Osteoblast (primary cell): ENCODE measurements at places on chromosomes 13 and 19. TPM values are rescaled to one million over a fixed set of nuclear protein-coding genes. Genes with fewer than 3 reads are reported as not detected.

GRCh38 chr19:50465986-50466705 is 10.2 kb upstream of the EMC10 start:
- no peaks in the 10 kb centered on the region for H3K27me3 ChIP-seq
- H3K27ac ChIP-seq = no peak overlapping the region
- H3K36me3 ChIP-seq = no peaks in the 10 kb centered on the region
- DNase-seq = no peak
- no peaks in the 10 kb centered on the region for H3K4me1 ChIP-seq

DNA sequence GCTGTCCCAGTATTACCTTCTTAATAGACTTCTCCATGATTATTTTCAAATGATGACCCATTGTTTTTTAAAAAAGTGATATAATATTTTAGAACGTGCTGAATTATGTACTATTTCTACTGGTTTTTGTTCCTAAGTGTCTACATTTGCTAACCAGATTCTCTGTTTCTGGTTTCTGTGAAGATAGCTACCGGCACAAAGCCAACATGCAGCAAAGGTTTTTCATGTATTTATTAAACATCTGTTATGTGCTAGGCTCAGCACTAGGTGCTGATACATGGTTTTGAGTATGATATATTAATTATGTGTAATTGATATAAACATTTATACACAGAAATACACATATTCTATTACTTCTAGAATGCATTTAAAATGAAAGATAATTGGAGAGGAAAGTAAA is 1035.6 kb downstream of the PCDH17 start:
- no peaks in the 10 kb centered on the region for H3K4me1 ChIP-seq
- no peaks in the 10 kb centered on the region for H3K36me3 ChIP-seq
- H3K27me3 ChIP-seq = no peaks in the 10 kb centered on the region
- H3K27ac ChIP-seq = no peak overlapping the region

The MRPL54 gene
- total RNA-seq = 41.6 and 44.8 TPM in 2 replicates

GRCh38 chr13:93736909-93737308 is 510.3 kb downstream of the GPC6 start:
- no peaks in the 10 kb centered on the region for H3K27me3 ChIP-seq
- H3K36me3 ChIP-seq = no peaks in the 10 kb centered on the region
- H3K27ac ChIP-seq = no peak overlapping the region
- H3K4me1 ChIP-seq = peaks cover 7% of the 10 kb centered on the region
- no peak for DNase-seq
- no peak overlapping the region for H3K4me3 ChIP-seq

The TMEM238 gene
- 0.29 TPM in 1 of 2 replicates, not detected in the other for total RNA-seq

The SHC2 gene
- total RNA-seq = 0.36 and 1.5 TPM in 2 replicates

GRCh38 chr19:6616011-6616410 is 25.1 kb upstream of the CD70 start:
- H3K27ac ChIP-seq = peak overlapping the region; percentile 29
- no peaks in the 10 kb centered on the region for H3K27me3 ChIP-seq
- H3K36me3 ChIP-seq = no peaks in the 10 kb centered on the region
- DNase-seq = peak; percentile 86
- peaks cover 17% of the 10 kb centered on the region for H3K4me1 ChIP-seq

The TEX29 gene
- 0.36 TPM in 1 of 2 replicates, not detected in the other for total RNA-seq

GRCh38 chr19:31132753-31133110 is 216.5 kb downstream of the TSHZ3 start:
- no peak overlapping the region for H3K27ac ChIP-seq
- peaks cover 11% of the 10 kb centered on the region for H3K4me1 ChIP-seq
- DNase-seq = no peak
- no peaks in the 10 kb centered on the region for H3K36me3 ChIP-seq
- H3K4me3 ChIP-seq = no peak overlapping the region
- H3K27me3 ChIP-seq = no peaks in the 10 kb centered on the region

The CGB1 gene
- 0.29 TPM in 1 of 2 replicates, not detected in the other for total RNA-seq

DNA sequence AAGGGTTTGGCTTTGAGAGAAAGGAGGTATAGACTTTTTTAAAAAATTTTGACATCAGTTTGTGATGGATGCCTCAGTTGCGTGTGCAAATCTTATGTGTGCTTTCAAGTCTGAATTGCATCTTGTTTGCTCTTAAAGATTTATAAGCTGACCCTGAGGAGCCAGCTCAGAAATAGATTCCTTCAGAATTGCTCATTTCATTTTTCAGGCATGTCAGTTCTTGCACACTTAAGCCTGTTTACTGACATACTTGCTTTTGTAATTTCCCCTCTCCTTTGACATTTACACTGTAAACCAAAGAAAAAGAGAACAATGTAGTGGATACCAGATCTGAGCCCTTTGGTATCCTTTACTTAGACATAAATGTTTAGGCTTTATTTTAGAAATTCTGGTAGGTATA is 87.6 kb downstream of the RNF17 start:
- H3K27me3 ChIP-seq = peaks cover 4% of the 10 kb centered on the region
- peaks cover 7% of the 10 kb centered on the region for H3K4me1 ChIP-seq
- DNase-seq = no peak
- H3K36me3 ChIP-seq = no peaks in the 10 kb centered on the region
- H3K4me3 ChIP-seq = no peak overlapping the region

DNA sequence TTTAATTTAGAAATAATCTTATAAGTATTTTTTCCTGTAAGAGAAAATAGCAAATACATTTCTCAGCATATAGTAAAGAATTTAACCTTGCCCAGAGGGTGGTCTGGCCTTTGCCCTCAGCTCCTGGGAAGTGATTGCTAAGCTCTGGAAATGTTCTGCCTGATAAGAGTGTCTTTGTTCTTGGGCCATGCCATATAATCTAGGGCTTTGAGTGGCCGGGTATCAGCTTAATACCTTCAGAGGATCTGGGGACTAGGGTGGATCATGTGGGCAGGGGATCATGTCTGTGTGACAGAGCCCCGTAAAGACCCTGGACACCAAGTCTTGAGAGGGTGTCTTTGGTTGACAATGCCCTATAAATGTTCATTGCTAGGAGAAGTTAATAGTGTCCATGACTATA is 1032.4 kb upstream of the MIR17HG start:
- no peaks in the 10 kb centered on the region for H3K36me3 ChIP-seq
- H3K27me3 ChIP-seq = no peaks in the 10 kb centered on the region
- DNase-seq = no peak
- no peaks in the 10 kb centered on the region for H3K4me1 ChIP-seq

- no peak overlapping the region for H3K27ac ChIP-seq
- H3K4me1 ChIP-seq = no peaks in the 10 kb centered on the region
- no peak overlapping the region for H3K4me3 ChIP-seq
These were observed 472.6 kb upstream of the KLHL1 start for GRCh38 chr13:70580825-70581224.

GRCh38 chr19:4115818-4116385 is 8.0 kb downstream of the MAP2K2 start:
- peaks cover 13% of the 10 kb centered on the region for H3K4me1 ChIP-seq
- H3K36me3 ChIP-seq = peaks cover 60% of the 10 kb centered on the region
- no peaks in the 10 kb centered on the region for H3K27me3 ChIP-seq
- DNase-seq = peak; percentile 49
- no peak overlapping the region for H3K27ac ChIP-seq

The TMEM59L gene
- total RNA-seq = 0.36 and 2.1 TPM in 2 replicates

The UFM1 gene
- 110 and 113 TPM in 2 replicates for total RNA-seq

The ACTMAP gene
- total RNA-seq = 1.1 and 1.5 TPM in 2 replicates

GRCh38 chr13:113923376-113924063 is 50.4 kb downstream of the C13orf46 start:
- no peaks in the 10 kb centered on the region for H3K27me3 ChIP-seq
- no peak overlapping the region for H3K4me3 ChIP-seq
- peaks cover 24% of the 10 kb centered on the region for H3K4me1 ChIP-seq
- no peak overlapping the region for H3K27ac ChIP-seq
- H3K36me3 ChIP-seq = no peaks in the 10 kb centered on the region
- DNase-seq = no peak

DNA sequence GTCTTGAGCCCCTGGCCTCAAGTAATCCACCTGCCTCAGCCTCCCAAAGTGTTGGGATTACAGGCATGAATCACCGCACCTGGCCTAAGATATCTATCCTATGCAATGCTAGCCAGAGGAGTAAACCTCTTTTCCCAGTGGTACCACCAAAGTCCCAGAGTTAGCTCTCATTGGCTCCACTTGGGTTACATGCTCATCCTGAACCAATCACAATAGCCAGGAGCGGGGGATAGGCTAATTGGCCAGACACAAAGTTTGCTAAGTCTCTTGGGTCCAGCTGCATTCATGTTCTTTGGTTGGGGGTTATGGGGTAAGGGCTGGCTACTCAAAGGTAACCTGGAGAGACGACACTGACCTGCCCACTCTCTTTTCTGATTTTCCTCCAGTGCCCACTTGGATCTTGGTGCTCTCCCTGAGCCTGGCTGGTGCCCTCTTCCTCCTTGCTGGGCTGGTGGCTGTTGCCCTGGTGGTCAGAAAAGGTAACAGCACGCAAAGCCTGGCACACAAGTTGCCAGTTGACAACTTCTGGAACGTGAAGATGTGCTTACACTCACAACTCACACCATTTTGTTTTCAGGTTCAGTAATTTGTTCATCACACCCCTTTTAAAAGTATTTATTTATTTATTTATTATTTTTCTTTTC is 7.8 kb downstream of the C19orf38 start:
- H3K27ac ChIP-seq = no peak overlapping the region
- no peaks in the 10 kb centered on the region for H3K36me3 ChIP-seq
- DNase-seq = no peak
- no peaks in the 10 kb centered on the region for H3K27me3 ChIP-seq
- H3K4me3 ChIP-seq = no peak overlapping the region

DNA sequence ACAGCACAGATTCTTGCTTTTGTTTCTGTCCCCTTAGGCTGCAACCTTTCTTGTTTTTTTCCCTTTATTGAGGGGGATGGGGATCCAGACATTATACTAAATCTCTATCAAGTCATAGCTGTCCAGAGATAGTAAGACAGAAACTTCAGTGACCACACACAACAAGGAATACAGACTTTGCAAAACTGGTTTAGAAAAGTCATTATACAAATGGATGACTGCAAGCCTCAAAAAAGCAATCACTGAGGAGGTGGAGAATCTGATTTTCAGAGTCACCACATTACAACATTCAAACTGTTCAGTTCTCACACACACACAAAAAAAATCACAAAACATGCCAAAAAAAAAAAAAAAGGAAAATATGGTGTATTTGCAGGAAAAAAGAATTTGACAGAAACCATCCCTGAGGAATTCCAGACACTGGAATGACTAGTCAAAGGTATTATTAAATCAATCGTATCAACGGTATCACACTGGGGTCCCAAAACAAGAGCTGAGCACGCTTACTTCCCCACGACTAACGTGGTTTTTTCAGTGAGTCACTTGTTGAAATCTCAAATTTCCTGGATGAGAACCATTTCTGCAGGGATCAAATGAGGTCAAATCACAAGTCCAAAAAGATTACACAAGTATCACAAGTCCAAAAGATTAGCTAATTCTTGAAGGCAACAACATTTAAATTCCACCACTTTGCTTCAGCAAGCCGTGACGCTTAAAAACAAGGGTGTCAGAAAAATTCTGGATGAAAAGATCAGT is 41.2 kb downstream of the USP12 start:
- H3K27ac ChIP-seq = peak overlapping the region; percentile 49
- H3K4me1 ChIP-seq = peaks cover 24% of the 10 kb centered on the region
- DNase-seq = peak; percentile 44
- no peaks in the 10 kb centered on the region for H3K36me3 ChIP-seq
- no peaks in the 10 kb centered on the region for H3K27me3 ChIP-seq

GRCh38 chr13:101453784-101454201 is 1.3 kb downstream of the ITGBL1 start:
- DNase-seq = peak; percentile 60
- H3K4me1 ChIP-seq = peaks cover 66% of the 10 kb centered on the region
- H3K27me3 ChIP-seq = no peaks in the 10 kb centered on the region

DNA sequence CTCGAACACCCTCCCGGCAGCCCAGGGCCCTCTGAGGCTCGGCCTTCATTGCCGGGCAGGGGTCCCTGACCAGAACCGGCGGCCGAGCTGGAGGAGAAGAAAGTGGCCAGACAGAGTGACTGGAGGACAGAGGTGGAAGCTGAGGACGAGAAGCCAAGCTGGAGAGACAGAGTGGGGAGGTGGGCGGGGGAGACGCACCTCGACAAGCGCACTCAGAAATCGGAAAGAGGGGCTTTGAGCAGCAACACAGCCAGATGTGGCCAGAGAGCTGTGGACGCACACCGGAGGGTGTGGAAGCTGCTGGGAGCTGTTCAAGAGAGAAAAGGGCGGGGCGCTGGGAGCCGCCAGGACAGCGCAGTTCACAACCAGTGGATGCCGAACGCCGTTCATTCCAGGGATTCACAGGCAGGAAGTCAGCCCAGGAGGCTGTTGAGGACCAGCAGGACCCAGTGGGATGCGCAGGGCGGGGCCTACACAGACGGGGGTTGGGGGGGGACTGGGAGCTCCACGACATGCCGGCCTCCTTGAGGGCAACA is 28.2 kb upstream of the C13orf46 start:
- H3K36me3 ChIP-seq = peaks cover 29% of the 10 kb centered on the region
- no peak overlapping the region for H3K4me3 ChIP-seq
- no peaks in the 10 kb centered on the region for H3K27me3 ChIP-seq
- no peak for DNase-seq
- H3K27ac ChIP-seq = no peak overlapping the region
- H3K4me1 ChIP-seq = peaks cover 12% of the 10 kb centered on the region

DNA sequence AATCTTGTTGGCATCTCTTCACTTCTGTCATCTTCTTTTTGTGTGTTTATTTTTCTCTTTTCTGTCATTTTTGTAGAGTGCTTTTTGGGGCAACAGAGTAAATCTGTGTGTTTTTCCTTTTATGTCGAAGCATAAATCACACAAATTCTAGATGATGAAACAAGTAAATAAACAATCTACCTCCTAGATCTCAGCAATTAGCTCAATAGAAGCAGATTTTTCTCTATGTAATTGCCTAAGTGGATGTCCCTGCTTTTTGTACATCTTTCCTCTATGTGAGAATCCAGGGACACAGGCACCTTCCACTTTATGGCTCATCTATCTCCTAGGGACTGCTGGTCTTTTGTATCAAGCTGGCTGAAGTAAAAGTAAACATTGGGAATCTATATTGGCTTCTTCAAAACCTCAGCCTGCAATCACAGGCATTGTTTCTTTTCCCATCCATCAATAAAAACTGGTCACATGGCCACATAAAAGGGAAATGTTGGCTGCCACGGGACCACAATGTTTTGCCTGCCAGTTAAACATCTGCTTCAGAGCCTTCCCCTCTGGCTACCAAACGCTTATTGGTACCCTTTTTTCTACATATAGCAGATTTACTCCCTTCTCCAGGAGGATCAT is 323.8 kb downstream of the LMO7 start:
- no peak overlapping the region for H3K4me3 ChIP-seq
- H3K27ac ChIP-seq = no peak overlapping the region
- H3K4me1 ChIP-seq = no peaks in the 10 kb centered on the region
- no peak for DNase-seq
